NAMALWA (cell line): ENCODE measurements at places on chromosomes 3 and 15.

GRCh38 chr3:161054860-161055604, 50.1 kb downstream of the B3GALNT1 start:
- DNase-seq = no peak

GRCh38 chr3:15041950-15042349, 23.2 kb downstream of the MRPS25 start:
- no peak for DNase-seq

- DNase-seq = no peak
These were observed 74.8 kb downstream of the PPM1L start for GRCh38 chr3:160830796-160831195.

- peak; percentile 85 for DNase-seq
These were observed 27.2 kb downstream of the LRRC2 start for GRCh38 chr3:46538803-46539442.

DNA sequence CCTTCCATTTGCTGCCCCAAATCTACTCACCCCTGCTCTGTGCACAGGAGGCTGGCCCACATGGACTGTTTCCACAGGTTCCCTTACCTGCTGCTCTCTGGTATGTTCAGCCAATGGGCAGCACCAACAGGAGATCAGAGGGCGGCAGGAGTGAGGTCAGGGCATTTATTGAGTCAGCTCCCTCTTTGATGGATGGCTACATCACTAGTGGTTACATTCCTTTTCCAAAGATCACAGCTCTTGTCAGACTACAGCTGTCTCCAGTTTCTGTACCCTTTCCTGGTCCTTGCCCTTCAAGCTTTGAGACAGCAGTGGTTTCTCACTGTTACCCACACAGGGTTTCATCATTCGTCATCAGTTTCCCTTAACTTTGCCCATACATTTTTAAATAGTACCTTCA, 325.1 kb downstream of the SUCLG2 start:
- no peak for DNase-seq

GRCh38 chr3:191320316-191320715, 8.9 kb upstream of the CCDC50 start:
- no peak for DNase-seq

- DNase-seq = no peak
These were observed 2.5 kb downstream of the OR5K2 start for GRCh38 chr3:98500019-98500418.

GRCh38 chr3:33557829-33558228, 117.6 kb upstream of the UBP1 start:
- DNase-seq = no peak

GRCh38 chr3:14496351-14496750, 43.8 kb downstream of the GRIP2 start:
- no peak for DNase-seq

DNA sequence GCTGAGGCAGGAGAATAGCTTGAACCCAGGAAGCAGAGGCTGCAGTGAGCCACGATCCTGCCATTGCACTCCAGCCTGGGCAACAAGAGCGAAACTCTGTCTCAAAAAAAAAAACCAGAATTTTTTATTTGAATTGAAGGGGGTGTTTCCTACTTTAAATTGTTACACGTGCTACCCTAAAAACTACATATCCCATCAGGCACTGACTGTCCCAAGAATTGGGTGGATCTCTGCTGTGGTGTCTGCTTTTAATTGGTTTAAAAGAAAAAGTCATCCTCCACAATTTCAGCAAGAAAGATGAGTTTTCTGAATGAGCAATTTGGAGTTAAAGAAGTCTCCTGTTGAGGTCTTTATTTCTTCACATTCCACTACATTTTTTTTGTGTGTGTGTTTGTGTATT, 2.1 kb downstream of the PDIA3 start:
- DNase-seq = peak; percentile 58

GRCh38 chr3:61730577-61731231, 169.3 kb downstream of the PTPRG start:
- DNase-seq = no peak

- DNase-seq = no peak
These were observed 89.2 kb downstream of the CERS3 start for GRCh38 chr15:100439514-100439913.

GRCh38 chr3:29745232-29745870, 464.5 kb downstream of the RBMS3 start:
- no peak for DNase-seq

DNA sequence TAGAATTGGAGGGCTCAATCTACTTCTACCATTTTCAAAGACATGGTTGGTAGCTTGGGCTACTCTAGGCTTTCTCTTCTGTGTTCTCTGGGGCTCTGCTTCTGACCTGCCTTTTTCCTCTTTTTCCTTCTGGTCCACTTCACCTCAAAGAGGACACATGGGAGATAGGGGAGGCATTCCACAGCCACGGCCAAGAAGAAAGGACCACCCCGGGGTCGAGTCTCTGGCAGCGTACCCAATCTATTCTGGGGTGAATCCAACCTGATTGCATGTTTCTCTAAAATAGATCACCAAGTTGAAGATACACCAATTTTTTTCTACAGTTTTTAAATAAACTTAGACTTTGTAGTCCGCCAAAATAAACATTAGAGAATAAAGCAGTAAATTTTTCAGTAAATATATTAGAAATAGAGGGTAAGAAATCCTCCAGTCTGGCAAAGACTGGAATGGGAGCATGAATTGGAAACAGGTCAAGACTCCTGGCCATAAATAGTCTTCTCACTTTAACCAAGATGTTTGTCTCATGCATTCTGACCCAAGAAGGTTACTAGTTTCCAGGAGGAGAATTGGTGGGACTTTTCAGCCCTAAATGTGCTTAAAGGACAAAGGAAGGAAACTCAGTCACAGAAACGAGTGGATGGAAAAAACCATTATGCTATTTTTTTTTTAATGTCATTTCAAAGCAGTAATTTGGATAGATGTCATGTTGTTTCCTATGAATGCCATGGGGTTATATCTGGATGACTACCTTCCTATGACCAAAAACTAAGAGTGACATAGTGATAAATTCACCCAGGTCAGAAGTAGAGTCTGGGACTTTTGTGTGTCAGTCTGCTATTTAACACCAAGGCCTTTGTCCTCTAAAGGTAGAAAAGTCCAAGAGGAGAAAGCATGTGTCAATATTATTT, 71.3 kb upstream of the PHLDB2 start:
- DNase-seq = no peak

GRCh38 chr3:184798120-184798519, 13.8 kb upstream of the VPS8 start:
- DNase-seq = no peak

DNA sequence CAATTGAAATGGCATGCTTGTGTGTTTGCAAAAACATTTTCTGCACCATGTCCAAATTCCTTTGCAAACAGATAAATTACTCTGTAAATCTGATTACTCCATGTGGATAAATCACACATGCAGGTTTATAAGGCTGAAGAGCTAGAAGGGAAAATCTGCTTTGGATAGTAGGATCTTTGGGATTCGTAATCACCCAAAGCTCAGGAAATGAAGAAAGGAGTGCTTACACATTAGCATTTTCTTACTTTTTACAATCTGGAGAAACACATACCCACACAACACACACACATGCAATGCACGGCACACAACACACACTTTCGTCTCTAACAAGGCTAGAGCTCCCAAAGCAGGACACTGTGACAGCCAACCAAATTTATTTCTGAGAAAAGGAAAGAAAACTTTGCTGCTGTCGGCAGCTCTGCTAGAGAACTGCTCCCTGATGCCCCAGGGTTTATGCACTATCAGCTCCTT, 2.1 kb downstream of the LSAMP start:
- no peak for DNase-seq

DNA sequence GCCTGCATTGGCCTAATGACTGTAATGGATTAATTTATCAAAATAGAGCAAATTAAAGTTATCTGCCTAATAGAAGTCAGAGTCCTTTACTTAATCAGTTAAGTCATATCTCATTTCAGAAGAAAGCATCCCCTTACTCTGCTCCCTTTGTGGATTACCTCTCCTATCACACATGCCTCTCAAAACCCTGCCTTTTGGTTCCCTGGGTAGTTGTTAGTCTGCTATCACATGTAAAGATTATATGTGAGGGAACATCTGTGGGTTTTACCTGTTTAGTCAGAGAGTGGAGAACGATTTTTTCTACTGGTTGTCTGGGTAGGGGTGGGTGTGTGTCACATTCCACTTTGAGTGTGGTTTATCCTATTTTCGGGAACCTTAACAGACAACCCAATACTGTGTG, 16.4 kb downstream of the UBE2E2 start:
- DNase-seq = peak; percentile 47

GRCh38 chr3:157501863-157502262, 1.4 kb downstream of the VEPH1 start:
- DNase-seq = no peak

DNA sequence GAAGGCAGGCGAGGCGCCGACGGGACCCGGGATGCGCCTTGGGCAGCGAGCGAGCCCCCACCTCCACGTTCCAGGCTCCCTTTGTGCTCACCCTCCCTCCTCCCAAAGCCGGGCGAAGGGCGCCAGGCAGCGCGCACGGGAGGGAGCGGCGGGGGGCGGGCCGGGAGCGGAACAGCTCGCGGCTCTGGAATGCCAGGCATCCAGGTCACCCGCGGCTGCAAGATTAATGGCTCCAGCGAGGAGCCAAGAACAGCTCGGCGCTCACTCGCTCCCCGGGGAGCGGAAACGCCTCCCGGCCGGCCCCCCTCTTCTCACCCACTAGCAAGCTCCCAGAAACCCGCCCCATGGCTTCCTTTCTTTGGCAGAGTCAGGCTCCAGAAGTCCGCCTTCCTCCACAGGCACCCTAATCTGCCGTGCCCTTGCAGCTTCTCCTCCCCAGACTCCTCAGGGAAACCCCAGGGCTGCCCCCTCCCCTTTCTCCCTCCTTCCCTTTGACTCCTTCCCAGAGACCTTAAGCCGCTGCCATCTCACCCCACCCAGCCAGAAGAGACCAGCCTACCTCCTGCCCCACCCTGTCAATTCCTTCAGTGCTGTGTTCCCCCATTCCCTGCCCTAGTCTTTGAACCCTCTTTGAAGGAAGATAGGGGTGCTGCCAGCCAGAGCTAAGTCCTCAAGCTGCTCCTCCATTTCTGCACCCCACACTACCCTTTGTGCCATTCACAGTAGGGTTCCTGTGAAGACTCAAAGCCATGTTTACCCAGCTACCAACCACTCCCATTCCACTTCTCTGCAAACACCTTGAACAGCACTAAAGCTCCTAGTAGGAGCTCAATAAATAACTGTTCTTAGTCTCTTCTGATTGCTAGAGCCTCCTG, 9.9 kb downstream of the AMOTL2 start:
- no peak for DNase-seq
